Frontal cortex (tissue), 4 donors: ENCODE measurements at places on chromosomes 5 and 9. TPM values are rescaled to one million over a fixed set of nuclear protein-coding genes. Genes with fewer than 3 reads are reported as not detected.

DNA sequence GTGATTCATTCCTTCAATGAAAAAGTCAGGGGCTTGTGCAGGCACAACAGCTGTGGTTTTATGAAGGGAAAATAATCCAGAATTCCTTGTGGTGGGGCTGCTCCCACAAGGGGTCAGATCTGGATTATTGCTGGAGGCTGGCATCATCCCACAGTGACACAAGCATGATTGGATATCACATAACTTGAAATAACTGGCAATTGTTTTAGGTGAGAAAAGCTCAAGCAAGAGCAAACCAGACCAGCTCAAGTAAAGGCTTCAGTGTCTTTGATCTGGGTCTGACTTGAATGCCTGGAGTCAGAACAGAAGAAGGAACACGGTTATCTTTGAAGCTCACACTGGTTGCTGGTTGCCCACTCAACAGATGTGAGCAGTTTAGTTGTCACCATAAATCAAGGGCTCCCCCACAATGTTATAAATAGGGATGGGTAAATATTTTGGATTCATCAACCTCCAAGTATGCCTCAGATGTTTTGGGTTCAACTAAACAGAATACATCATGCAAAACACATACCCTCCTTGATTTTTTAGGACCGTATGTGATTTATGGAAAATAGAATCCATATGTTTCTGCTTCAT lies 3.1 kb upstream of the ZNF474 start:
- DNase-seq, result no peak

DNA sequence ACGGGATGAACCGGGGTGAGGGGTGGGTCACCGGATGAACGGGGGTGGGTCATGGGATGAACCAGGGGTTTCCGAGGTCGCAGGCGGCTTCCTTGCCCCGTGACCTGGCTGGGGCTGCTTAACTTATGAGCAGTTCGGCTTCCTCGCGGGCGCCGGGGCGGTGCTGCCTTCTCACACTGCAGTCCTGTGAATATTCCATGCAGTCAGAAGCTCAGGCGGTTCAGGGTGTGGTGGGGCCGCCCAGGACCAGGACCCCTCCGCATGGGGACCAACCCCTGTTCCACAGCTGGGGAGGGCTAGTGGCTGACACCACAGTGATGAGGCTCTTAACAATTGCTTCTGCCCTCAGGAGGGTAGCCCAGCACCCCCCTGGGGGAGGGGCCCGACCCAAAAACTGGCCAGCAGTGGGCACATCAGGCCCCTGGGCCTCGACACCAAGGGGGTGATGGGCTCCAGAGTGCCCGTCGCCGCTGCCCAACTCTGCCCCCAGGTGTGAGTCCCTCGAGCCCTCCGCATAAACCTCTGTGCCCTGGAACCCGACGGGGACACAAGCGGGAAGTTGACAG lies 30.9 kb upstream of the SLC9A3 start:
- DNase-seq, result no peak

DNA sequence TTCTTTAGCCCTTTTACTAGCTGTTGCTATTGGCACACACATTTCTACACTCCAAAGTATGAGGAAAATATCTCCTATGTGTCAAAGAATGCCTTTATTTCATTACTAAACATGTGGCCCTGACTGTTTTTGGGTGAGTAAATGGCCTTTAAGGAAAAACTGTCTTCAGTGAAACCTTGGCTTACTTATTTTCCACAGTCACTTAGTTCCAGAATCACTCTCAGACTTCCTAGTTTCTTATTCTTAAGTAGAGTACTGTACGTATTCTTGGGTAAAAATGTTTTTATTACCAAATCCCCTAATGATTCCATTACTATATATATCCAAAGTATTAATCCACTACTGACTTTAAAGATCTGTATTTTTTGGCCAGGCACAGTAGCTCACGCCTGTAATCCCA lies 27.5 kb downstream of the ERP44 start:
- no peak for DNase-seq

CTNND2 gene
- total RNA-seq, result 74.2 TPM

PCDHGB1 gene
- total RNA-seq, result 6.1 TPM
